Stimulated activated CD8-positive, alpha-beta memory T cell treated with anti-CD3 and anti-CD28 coated beads, Interleukin-7, amount 100 ng/mL, for 1 hour (primary cell): ENCODE measurements at places on chromosomes 2 and 18.

DNA sequence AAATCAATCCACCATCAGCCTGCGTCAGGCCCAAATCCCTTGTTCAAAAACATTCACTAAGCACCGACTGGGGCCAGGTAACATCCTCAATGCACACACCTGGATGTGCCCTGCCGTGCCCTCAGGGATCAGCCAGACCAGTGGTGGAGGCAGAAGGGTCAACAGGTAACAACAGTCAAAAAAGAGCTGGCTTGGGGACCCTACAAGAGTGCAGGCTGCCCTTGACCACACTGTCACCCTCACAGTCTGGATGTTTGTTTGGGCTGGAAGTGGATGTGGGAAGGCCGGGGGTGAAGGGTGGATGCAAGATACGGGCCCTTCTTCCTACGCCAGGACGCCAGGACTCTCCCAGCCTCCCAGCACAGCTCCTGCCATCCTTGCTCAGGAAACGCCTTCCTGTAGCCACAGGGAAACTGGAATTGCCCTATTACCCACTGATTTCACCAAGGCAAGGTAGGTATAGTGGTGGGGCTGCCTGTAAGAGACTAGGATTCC is 2.7 kb downstream of the BIN1 start:
- no peak for DNase-seq

DNA sequence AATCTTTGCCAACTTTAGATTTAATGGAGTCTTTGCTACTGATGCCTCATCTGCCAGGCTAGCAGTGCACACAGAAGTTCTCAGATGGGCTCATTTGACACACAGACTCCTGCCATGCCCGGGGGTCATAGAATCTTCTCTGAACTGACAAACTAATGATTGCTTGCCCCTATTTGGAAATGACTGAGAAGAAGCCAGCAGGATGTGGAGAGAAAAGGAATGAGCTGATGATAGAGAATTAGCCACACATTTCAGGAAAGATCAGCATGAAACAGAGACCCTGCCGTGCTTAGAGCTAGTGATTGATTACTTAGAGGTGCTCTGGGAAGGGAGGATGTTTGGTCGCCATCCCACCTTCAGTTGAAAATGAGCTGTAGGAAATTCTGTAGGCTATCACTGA is 178.5 kb downstream of the TPGS2 start:
- no peak for DNase-seq

- DNase-seq: no peak
Measured at GRCh38 chr2:71962911-71963694, 184.6 kb downstream of the CYP26B1 start.

- no peak for DNase-seq
Measured at GRCh38 chr2:196591621-196592022, 47.9 kb upstream of the CCDC150 start.

DNA sequence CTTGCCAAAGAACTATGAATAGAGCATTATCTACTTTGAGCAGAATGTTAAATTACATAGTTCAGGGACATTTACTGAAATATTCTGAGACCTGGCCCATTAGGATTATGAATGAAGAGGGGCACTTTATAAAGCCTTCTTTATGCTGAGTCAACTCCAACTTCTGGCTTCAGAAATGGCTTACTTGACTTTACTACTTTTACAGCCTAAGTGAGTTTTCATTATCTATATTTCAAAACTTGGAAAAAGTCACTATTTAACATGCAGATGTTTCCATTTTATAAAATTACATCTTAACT is 37.7 kb downstream of the SESTD1 start:
- DNase-seq: no peak

- no peak for DNase-seq
Measured at GRCh38 chr2:189393440-189394111, 47.7 kb upstream of the WDR75 start.

GRCh38 chr2:65775839-65776238 is 343.4 kb upstream of the SPRED2 start:
- no peak for DNase-seq

GRCh38 chr2:15058015-15058720 is 425.7 kb downstream of the LRATD1 start:
- DNase-seq: no peak

DNA sequence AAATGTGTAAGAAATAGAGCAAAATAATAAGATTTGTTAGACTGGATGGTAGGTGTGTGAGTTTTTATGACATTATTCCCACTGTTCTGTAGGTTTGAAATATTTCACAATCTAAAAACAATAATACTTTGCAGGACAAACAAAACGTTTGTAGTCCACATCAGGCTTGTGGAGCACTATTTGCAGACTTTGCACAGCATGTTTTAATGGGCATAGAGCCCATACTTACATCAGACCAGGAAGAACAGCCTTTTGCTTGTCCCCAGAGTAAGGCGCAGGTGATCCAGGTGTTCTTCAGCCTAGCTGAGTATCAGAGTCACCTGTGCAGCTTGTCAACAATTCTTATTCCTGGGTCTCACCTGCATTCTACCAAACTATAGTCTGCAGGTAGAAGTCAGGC is 9.1 kb upstream of the STK39 start:
- DNase-seq: no peak

DNA sequence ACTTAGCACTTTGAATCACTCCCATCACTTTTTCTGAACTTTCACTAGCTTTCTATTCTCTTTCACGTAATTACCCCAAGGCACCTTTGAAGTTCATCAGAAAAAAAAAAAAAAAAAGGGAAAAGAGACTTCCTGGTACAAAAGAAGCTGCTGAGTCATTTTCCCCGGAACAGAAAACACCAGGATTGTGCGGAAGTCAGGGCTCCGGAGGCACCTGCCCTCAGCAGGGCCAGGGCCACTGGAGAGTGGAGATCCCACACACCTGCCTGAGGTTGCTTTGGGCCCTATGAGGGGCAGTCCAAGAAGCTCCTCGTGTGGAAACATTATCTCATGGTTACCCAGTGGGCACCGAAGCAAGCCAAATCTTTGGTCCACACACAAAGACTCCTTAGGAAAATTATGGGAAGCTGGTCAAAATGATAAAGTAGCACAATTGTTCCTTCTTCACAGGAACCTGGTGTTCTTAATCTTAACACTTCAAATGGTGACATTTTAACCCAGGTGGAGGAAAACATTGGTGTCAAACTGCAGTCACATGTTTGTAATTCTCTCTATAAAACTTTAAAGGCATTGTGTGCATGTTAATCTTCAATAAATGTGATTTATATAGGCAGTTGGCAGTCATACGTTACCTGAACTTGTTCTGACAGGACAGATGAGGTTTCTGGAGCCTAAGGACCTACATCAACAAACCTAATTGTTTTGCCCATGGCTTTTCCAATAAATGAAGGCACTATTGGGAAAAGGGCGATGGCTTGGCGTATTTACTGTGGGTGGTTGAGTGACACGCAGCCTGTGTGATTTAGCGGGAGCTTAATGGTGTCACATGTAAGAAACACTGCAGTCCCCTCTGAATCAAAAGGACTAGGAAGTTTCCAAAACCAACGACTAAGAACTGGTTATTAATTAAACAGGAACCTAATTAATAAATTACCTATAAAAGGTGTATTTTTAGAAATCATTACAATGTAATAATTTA is 23.4 kb upstream of the FAM110C start:
- DNase-seq: no peak

GRCh38 chr2:3142210-3142609 is 235.4 kb downstream of the EIPR1 start:
- DNase-seq: no peak

- no peak for DNase-seq
Measured at GRCh38 chr2:88754585-88755320, 63.3 kb downstream of the RPIA start.

- DNase-seq: no peak
Measured at GRCh38 chr2:174664084-174664759, 66.6 kb upstream of the WIPF1 start.

DNA sequence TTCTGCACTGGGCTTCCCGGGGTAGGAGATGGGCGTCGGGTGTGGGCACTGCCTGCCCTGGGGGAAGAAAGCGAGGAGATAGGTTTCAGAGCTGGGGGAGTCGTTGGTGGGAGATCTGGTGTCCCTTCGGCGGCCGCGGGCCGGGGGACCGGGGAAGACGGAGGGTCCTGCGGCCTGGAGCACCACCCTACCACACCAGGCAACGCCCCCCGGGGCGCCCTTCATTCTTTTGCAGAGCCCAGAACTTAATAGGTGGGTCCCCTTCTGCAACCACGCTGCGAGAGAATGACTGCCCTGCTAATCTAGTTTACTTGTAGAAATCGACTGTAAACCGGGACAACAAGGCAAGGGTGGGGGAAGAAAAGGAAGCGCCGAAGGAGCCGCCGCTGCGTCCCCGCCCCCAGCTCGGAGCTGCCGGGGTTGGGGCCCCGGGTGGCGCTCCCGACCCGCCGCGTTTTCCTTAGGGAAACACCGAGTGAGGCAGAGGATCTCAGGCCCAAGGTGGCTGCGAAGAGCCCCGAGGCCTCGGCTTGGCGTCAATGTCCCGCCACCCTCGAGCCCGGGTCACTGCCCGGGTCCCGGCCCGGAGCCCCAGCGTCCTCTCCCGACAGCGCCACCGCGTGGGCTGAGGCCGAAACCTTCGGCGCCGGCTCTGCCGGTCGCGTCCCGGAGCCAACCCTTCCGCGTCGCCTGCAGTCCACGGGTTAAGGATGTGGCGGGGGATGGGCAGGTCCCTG is 5.4 kb upstream of the SATB2 start:
- no peak for DNase-seq

DNA sequence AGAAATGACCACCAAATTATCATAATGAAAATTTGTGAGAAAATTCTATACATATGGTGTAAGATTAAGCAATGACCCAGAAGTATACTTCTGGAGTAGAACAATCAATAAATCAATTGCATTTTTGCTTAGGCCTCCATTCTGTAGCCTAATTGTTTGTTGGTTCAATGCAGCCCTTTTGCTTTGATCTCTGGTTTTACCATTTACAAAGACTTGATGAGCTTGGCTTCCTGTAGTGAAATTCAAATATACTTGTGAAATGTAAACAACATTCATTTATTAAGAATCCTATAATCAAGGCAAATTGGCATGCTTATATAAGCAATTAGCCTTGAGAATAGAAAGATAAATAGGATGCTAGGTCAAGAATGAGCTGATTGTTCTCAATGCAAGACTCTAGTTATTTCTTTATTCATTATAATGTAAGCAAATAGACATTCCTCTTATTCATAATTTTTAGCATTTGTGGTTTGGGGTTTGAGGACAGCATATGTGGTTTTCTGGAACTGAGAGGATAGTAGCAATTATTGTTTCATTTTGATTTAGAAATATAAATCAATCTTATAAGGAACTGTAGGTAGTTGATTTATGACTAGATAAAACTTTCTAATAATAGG is 9.7 kb downstream of the FMNL2 start:
- DNase-seq: no peak

DNA sequence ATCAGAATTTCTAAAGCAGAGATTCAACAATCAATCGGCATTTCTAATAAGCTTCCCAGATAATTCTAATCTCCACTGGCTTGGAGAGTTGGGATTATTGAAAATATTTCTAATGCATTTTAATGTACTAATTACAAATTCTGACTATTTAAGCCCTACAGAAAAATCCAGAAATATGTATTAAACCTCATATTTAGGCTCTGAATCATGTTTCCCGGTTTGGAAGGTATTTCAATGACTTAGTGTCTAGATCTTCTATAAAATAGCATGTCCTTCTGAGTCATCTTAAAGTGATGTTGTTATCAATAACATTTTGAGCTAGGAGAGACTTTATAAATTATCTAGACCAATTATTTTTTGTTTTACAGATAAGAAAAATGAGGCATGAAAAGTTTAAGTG is 258.8 kb upstream of the NRXN1 start:
- DNase-seq: no peak

- DNase-seq: no peak
Measured at GRCh38 chr2:172564376-172564775, 8.5 kb downstream of the PDK1 start.

DNA sequence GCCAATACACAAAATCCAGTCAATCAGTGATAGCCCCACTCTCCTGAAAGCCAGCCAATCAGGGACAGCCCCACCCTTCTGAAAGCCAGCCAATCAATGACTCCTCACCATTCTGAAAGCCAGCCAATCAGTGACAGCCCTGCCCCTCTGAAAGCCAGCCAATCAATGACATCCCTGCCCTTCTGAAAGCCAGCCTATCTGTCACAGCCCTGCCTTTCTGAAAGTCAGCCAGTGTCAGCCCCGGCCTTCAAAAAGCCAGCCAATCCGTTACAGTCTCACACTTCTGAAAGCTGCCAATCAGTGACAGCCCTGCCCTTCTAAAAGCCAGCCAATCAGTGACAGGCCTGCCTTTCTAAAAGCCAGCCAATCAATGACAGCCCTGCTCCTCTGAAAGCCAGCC is 95.9 kb upstream of the HDAC4 start:
- no peak for DNase-seq

- DNase-seq: no peak
Measured at GRCh38 chr2:231632559-231633142, 40.0 kb downstream of the TEX44 start.

DNA sequence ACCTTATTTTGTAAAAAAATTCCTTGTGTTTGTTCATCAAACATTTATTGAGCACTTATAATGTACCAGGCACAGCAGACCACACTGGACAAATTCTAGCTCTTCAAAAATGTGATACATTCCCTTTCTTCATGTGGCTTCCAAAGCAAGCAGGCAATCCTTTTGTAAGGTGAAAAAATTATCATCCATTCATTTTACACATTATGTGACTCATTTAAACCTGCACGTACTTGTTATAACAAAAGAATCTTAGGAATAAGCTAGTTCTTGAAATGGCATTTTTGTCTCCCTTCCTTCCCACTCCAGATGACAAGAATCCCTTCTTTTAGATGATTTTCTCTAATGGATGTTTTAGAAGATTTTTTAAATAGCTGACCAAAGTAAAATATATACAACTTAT is 104.6 kb downstream of the KLF7 start:
- no peak for DNase-seq

GRCh38 chr18:45712061-45712460 is 11.9 kb upstream of the SLC14A1 start:
- no peak for DNase-seq

DNA sequence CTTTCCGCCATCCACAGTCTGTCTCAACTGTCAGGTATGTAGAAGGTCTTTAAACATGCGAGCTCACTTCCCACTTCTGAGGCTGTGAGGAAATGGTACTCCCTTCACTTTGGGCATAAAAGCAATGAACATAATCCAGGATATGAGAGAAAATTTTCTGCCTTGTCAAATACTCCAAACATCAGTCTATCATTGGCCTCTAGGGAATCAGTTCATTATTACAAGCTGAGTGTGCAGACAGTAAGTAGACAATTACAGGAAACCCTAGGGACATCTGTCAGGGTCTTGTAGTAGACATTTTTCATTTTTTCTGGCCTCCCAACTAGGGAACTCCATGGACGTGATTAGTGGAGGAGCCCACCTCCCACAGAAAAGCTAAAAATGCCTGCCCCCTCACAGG is 13.6 kb upstream of the APCDD1 start:
- no peak for DNase-seq
